ENCODE measurements at places on chromosomes 3 and 15.

DNA sequence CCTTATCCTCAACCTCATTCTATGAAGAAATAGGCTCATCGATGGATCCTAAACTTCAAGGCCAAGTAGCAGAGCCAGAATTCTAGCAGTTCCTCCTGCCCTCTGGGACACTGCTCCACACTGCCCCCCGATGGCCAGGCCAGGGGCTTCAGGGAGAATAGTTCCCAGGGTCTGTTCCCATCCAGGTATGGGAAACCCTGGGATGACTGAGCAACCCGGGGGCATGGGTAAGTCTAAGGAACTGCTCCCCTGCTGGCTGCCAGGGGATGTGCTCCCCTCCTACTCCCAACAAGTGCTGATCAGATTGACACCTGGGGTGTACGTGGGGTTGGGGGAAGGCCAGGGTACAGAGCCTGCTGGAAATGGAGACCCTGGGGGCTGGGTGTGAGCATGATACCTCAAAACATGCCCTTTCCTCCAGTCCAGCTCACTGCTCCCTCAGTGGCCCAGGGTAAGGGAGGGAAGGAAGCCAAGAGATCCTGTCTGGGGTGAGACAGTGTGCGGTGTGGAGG is 7.6 kb downstream of the ULK3 start:
- peak; percentile 83 for DNase-seq

DNA sequence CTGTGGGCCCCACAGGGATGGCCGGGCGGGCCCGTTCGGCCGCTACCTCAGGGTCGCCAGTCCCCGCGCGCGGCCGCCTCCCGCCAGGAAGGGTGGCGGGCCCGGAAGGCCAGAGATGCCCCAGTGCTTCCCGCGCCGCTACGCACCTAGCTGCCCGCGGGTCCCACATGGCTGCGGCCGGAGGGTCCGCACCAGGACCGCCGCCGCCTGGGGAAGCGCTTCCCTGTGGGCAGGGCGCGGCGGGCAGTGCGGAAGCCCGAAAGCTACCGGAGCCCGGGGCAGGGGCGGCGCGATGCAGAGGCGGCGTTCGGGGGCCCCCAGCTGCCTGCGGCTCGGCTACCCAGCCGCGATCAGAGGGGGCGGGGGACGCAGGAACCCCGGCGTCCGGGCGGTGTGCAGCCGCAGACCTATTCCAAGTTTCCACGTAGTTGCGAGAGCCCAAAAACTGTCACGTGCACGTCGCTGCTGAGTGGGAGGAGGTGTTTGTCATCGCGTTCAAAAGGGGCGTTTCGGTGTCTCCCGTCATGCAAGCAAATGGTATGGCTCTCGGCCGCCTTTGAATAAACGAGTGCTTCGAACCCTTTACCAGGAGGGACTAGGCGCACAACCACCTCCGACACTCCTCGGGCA is at the start of gene TRANK1:
TRANK1 (minus strand) TSS at position 414 of the 630 bp plus-strand sequence; CDS start at position 169, 245 bp downstream.
- DNase-seq: no peak

GRCh38 chr15:86483936-86484335 is 404.3 kb downstream of the AGBL1 start:
- DNase-seq: no peak

DNA sequence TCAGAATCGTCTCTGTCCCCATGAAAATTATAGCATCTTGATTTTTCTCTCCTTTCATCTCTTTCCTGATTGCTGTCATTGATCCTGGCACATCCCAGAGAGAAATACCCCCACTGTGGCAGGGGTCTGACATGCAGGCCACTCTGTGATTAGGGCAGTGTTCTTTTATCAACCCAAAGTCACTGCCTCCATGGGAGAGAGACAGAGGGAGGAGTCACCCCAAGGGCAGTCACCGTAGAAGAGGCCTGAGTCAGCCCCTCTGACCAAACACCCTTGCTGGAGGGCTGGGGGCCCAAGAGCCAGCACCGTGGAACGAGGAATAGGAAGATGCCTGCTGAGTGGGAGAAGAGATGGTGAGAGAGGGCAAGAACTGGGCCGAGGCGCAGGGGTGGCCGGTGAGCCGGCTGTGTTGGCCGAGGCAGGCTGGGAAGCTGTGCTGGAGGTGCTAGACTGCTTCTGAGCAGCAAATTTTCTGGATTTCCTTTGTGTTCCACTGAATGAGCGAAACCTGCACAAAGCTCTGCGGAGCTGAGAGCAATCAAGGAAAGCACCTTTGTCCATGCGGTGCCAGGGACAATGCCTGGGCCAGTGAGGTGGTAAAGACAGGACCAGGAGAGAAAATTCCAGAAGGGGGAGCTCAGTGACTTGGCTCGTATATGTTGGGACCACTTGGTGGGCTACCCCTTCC is 103.8 kb downstream of the ADCY5 start:
- no peak for DNase-seq

DNA sequence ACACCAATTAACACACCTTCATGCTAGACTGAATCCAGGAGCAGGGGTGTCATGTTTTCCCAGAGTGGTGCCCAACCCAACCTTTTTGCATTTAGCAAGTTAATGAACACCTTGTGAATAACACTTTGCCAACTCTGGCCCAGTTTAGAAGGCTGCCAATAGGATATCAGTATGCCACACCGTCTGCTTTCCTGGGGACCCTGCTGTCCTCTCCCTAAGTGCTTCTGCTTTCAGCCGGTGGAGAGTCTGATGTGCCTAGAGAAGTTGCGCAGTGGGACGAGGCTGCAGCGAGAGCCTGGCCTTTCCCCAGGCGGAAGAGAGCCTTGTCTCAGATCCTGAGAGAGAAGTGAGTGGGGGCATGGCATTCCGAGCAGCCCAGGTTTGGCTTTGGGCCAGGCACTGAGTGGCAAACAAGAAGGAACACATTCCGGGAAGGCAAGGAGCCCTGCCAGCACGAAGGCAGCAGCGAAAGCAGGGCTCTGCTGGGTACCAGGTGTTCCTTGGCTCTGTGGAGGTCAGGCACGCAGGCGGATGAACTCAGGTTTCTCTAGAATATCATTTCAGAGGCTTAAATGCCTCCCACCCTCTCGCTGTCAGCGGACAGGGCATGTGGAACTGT is 36.9 kb downstream of the SENP8 start:
- no peak for DNase-seq

GRCh38 chr15:68612503-68612902 is 33.7 kb downstream of the CORO2B start:
- DNase-seq: no peak

GRCh38 chr15:28078191-28078719 is 20.9 kb downstream of the OCA2 start:
- no peak for DNase-seq

GRCh38 chr3:14874784-14875183 is 56.0 kb downstream of the FGD5 start:
- DNase-seq: no peak

- DNase-seq: peak; percentile 88
Measured at GRCh38 chr3:190120269-190121060, at the start of gene P3H2. P3H2 (minus strand) TSS chr3:190120897; CDS start chr3:190120731, 166 bp downstream.

DNA sequence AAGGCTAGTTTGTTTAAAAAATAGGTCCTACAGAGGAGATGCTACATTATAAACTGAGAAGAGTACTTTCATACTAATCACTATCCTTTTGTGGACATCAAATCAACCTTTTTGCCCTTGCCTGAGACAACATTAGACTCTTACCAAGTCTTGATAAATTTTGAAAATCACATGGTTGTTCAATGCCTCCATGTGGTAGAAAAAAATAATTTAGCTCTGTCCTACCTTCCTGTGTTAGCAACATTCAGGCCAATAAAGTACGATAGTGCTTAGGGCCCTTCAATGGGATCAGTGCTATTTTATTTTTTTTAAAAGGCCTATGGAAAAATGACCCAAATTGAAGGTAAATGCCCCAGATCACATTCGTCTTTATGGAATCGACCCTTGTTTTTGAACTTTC is 5.0 kb upstream of the UBE2E1 start:
- no peak for DNase-seq

- no peak for DNase-seq
Measured at GRCh38 chr15:91265416-91265940, 165.4 kb downstream of the SV2B start.

Measured in ecto neural progenitor cell (in vitro differentiated cells).